ENCODE measurements at places on chromosomes 11 and 22.

DNA sequence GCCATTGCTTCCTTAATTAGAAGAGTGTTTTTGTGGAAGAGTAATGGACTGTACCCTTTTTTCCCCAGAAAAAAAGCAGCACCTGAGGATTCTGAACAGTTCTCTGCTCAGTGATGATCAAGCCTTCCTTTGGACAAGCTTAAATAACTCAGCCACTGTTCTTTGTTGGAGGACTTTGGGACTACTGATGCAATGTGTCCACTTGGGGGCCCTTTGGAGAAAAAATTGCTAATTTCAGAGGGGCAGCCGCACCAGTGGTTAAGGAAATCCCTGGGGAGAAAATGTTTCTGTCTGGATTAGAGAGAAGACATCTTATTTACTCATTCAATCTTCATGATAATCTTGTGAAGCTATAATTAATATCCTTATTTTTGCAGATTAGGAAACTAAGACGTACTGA is 5.3 kb upstream of the KMT2A start:
- no peak for DNase-seq

- DNase-seq, result no peak
Observed at GRCh38 chr11:31479066-31479465, 30.4 kb downstream of the IMMP1L start.

DNA sequence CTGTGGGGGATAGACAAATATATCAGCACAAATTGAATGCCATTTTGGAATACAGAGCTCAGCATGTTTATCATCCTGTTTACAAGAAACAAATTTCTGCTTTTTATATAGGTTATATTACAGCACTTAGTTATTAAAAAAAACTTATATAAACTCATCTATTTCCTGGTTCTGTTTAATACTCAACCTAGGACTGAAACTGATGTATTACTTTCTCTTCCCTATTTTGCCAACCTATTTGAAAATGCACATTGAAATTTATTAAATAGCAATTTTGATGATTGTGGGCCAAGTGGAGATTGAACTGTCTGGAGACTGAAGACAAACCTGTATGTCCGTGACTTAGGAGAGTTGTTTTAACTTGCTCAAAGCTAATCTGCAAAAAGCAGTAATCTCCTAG is 288.3 kb upstream of the ANO3 start:
- no peak for DNase-seq

DNA sequence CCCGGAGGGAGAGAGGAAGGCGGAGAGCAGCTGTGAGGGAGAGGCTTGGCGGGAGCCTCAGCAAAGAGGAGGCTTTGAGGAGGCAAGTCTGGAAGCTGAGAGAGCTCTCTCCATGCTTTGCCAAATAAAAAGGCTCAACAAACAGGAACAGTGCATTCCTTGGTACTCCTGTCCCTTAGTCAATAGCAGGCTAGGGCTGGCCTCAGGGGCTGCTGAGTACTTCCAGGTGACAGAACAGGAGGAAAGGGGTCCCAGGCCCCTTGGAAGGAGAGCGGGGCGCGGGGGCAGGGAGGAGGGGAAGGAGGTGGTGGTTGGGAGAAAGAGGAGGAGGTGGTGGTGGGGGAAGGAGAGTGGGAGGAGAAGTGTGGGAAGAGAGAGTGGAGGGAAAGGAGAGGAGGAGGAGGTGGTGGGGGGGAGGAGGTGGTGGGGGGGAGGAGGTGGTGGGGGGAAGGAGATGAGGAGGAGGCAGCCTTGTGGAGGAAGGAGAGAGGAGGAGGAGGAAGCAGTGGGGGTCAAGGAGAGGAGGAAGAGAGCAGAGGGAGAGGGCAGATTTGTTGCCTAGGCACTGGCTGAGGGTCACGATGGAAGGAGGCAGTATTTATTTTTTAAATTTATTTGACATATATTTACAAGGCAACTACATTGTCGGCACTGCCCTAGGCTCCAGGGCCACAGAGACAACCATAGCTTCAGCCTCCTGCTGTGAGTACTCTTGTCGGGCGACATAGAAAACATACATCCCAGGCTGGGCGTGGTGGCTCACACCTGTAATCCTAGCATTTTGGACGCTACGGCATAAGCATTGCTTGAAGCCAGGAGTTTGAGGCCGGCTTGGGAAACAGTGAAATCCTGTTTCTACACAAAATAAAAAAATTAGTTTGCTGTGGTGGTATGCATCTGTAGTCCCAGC is 74.2 kb upstream of the ZBED5 start:
- DNase-seq, result no peak

DNA sequence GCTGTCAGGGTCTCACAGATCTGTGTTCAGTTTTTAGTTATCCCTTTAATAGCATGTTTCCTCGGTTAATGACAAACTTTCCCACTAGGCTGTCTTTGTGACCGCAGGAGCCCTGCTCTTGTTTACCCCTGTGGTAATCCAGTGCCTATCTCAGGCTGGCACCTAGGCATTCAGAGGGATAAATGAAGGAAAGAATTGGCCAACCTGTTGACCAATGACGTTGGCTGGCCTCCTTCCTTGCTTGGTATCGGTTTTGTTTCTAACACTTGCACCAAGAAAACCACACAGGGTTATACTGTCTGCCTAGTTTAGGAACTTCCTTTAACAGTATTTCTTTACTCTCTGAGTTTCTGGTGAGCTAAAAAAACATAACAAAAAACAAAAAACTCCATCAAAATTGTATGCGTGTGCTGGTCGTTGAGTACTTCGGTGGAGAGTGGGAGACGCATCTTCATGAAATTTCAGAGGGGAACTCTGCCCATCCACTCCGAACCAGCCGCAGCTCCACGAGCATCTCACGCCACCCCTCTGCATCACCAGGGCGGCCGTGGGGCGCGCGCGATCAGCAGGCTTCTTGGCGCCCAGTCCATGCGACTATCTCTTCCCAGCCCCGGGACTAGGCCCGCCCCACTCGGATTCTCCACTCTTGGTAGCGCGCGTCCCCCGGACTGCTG is 563 bp upstream of the ENDOD1 start:
- no peak for DNase-seq

- DNase-seq, result no peak
Observed at GRCh38 chr22:50343541-50343935, 411 bp downstream of the PPP6R2 start.

DNA sequence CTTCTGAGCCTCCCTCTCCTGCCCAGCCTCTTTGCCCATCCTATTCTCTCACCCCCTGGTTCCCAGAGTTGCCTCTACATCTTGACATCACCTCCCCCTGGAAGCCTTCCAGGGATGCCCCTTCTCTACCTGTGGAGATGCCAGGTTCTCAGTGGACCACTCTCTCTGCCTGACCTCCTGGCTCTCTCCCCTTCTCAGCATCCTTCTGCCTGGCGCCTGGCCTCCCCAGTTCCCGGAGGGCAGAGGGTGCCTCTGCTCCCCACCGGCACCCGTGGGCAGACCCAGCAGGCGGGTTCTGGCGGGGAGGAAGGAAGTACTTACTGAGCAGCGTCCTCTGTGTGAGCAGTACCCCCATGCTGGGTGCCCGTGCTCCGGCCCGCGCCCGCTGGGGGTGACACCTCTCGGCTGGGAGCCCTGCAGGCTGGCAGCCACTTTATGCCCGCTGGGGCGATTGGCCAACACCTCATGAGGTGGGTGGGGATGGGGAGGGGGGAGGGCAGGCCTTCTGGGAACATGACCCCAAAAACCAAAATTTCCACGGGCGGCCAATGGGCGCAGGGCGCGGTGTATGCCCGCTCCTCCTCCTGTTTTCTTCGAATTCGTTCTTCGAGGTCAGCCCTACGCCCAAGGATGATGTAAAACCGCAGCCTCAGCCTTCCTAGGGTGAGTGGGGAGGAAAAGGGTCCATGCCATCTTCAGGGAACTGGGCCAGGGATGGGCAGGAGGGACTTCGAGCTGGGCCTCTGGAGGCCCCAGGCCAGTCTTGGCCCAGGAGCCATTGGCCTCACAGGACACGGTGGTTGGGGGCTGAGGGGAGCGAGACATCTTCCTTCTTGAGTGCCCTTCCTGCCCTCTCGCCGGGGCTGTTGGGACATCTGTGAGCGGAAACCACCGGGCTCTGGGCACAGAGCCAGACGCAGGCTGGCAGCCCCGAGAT is at the start of gene OSM:
TSS of gene OSM (minus strand) at position 407 of the 937 bp plus-strand sequence. CDS start at position 355, 52 bp downstream.
- DNase-seq, result no peak

DNA sequence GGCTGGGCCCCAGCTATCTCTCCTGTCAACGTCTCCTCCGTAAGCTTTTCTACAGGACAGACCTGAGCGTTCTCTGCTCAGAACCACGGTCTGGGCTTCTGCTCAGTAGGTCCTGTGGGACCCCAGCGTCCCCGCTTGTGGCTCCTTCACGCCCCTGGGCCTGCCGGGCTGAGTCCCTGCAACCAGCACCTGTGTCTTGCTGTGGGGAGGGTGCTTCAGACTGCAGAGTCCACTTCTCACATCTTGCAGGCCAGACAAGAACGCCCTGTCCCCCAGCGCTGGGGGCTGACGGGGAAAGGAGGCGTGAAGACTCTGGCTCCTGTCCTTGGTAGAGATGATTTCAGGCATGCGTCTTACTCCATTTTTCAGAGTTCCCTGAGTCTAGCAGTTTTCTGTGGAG is 1480.8 kb downstream of the BRD1 start:
- DNase-seq, result no peak

GRCh38 chr22:33315954-33316353 is 257.8 kb upstream of the SYN3 start:
- DNase-seq, result no peak

GRCh38 chr22:39216143-39216490 is 28.7 kb downstream of the PDGFB start:
- no peak for DNase-seq
